ENCODE measurements at places on chromosomes 1 and 21.

DNA sequence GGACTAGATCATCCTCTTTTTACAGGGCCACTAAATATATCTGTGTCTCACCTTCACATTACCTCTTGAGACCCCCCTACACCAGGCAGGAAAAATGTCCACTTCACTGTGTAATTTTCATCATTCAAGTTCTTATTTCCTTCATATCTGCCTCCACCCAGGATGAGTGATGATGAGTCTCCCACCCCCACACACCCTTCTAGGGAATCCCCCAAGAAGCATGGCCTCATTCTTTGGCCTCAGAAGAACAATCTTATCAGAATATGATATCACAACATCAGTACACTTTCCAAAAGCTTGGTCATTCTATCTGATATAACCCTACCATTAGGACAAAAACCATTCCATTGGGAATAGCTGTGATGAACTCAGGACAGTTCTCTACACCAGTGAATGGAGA, 170.3 kb upstream of the DUSP10 start:
- no peak for DNase-seq

DNA sequence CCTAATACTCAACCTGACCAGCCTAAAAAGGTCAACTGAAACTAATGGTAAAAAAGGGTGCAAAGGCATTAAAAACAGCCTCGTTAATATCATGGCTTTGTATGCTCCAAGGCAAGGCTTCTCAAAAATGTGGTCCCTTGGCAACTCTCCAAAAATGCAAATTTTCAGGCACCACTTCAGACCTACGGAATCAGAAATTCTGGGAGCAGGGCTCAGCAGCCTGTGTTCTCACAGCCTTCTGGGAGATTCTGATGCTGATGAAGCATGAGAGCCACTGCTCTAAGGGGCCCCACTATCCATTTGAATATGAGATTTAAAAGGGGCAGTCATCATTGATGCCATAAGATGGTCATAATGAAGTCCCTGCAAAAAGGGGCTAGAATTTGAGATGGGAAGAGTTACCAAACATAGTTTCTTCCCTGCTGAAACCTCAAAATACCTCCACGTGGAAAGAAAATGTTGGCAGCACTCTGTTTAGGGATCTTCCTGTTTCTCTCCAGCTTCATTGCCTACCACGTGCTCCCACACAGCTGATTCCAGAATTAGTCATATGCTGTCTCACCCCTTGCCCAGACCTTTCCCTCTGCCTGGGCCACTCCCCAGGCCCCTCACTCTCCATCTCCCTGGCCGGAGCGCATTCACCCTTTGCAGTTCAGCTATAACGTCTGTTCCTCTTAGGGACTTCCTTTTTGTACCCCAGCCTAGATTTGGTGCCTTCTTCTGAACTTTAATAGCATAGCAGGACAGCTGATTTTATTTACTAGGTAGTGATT, 46.7 kb downstream of the PHC2 start:
- DNase-seq = no peak

- DNase-seq = no peak
Observed at GRCh38 chr1:228899421-228899956, 164.2 kb downstream of the RHOU start.

GRCh38 chr1:33182401-33182841, 578 bp upstream of the TRIM62 start:
- no peak for DNase-seq
